ENCODE measurements at places on chromosomes 3 and 15.

GRCh38 chr3:152823781-152824180 is 11.2 kb upstream of the P2RY1 start:
- DNase-seq, result no peak

DNA sequence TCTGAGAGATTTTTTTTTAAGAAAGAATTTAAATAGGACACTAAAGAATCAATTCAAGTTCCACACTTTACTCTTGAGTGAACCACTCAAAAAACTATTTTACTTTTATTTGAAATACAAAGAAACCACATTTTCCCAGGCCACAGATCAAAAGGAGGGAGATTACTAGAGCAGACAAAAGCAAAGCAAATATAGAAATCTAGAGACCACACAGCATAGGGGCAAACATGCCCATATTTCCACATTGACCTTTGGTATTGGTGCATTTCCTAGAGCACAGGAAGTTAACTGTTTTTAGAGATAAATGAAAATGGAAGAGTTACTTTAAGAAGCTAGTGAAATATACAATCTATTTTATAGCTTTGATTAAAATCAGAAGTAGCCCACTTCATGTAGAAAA is 27.5 kb upstream of the ZCWPW2 start:
- no peak for DNase-seq

GRCh38 chr15:90266485-90266884 is 1.0 kb downstream of the NGRN start:
- peak; percentile 32 for DNase-seq

DNA sequence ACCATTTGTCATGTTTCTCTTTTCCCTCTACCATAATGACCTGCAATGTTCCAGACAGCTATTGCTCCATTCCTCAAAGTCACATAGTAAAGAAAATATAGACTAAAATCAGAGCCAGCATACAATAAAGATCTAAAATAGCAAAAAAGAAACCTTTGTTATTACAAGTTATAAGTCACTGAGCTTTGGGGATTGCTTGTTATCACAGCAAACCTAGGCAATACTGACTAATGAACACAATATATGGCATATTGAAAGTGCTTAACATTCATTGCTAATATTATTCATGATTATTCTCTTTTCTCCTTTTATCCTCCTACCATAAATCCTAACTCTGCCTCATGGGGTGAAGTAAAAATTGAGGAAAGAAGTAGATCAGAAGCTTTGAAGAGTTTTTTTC is 27.4 kb upstream of the TIPARP start:
- no peak for DNase-seq

DNA sequence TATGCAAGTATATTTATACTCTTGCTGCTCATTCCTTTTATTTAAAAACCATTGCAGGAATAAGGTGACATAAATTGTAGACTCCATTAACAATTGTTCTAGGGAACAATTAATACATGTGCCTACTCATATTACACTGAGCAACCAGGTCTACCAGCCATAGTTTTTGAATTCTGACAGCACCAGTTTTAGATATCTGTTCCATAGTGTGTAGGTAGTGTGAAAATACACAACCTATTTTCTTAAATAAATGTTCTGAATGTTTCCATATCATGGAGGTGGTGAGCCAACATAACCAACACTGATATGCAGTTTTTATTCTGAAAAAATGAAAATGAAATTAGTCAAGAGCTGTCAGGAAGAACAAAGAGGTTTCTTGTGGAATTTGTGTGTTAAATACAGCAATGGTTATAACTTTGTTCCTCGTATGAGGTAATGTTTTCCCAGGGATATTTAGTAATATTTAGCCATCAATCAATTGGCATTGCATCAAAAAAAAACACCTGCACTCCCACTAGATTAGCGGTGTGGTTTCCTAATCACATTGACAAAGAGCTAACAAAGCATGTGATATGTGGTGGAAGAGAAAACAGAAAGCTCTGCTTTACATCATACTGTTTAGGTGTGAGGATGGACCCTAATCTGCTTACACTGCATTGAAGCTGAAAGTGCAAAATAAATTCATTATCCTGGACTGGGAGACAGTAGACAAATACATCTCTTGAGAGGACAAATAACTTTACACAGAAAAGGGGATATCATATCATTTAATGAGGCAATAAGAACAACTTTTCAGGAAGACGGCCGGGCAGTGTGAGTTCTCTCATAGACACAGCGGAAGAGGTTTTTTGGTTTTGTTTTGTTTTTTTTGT is 369.5 kb upstream of the THBS1 start:
- DNase-seq, result no peak

DNA sequence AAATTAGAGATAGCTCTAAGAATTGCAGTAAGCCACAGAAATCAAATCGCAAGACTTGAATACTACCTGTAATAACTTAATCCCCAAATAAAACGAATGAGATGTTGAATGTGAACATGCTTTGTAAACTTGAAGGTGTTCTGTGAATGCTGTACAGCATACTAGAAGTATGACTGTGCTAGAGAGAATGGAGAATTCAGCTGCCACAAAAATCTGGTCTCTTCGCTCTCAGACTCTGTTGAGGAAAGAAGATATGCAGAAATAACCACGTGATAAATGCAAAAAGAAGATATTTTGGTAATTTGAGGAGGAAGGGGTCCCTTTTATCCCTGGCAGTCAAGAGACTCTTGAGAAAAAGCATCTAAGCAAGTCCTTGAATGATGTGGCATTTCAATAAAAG is 37.3 kb downstream of the ZBTB38 start:
- no peak for DNase-seq

- DNase-seq, result no peak
These were observed 50.2 kb upstream of the TPM1 start for GRCh38 chr15:62992302-62992701.

DNA sequence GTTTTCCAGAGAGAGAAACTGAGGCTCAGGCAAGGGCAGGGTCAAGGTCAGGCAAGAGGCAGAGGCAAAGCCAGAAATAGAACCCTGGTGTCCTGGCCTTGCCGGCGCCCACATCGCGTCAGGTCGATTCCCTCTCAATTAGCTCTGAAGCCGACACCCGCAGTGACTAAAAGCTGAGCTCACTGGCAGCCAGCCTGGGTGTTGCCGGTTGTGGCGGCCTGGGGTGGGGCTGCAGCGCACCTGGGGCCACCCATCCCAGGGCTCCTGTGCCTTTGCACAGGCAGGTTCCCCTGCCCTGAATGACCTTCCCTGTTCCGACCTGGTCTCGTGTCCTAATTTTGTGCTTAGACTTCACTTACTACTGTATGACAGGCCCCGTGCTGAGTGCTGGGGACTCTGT is 6.2 kb downstream of the SEMA3F start:
- DNase-seq, result no peak

- no peak for DNase-seq
These were observed 122.2 kb upstream of the IGF1R start for GRCh38 chr15:98526094-98526493.

GRCh38 chr3:100603469-100603868 is 5.9 kb upstream of the ADGRG7 start:
- peak; percentile 33 for DNase-seq

DNA sequence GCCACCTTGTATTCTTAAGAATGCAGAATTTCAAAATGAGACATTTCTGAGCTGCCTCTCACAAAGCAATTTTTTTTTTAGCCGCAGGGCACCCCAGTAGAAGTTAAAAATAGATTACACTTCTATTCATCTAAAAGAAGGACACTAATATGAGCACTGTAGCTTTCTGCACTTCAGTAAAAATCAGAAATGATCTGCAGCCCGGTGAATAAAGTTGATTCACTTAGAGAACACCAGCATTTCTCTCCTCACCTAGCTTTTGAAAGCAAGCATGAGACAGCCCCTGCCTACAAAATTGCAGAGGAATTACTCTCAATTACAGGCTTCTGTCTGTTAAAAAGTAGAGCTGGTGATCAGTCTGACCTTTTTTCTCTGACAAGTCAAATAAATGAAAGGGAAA is 1062.4 kb downstream of the FHIT start:
- no peak for DNase-seq

DNA sequence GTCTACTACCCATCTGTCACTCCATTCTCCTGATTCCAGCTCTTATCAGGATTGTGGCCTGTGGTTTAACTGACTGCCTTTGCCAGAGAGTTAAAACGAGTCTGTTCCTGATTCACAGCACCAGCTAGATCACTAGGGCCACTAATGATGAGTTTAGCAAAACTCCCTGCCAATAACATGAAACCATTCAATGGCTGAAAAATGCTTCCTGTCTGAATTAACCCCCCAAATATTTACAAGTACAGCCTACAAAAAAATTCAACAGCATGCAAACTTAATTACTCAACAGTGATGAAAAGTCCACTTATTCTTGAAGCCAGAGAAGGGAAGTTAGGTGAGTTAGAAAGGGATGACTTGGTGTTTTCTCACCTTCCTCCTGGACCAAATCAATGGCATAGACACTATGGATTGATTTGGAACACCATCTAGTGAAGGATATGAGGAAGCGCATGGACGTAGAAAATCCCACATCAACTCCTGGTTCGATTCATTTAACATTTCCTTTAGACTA is 141.4 kb downstream of the TGFBR2 start:
- peak; percentile 54 for DNase-seq

- DNase-seq, result no peak
These were observed 9.9 kb upstream of the ARHGEF3 start for GRCh38 chr3:56811546-56812202.

- peak; percentile 70 for DNase-seq
These were observed 9.4 kb upstream of the SEMA3B start for GRCh38 chr3:50259432-50260026.

GRCh38 chr3:196227629-196228493 is 11.5 kb downstream of the SLC51A start:
- DNase-seq, result no peak

DNA sequence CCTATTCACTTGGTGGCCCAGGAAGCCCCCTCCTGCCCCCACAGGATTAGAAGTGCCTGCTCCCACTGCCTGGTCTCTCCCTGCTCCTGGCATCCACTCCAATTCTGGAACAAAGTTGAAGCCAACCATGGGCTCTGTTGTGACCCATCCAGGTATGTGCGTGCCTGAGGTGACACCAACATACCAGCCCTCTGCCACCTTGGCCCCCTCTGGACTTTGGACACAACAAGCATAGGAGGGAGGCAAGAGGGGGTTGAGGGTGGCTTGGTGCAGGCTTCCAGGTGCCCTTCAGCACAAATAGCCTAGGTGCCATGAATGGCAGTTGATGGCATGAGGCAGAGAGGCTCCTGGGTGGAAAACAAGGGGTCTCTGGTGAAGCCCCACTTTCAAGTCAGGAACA is 600.9 kb downstream of the SI start:
- no peak for DNase-seq

DNA sequence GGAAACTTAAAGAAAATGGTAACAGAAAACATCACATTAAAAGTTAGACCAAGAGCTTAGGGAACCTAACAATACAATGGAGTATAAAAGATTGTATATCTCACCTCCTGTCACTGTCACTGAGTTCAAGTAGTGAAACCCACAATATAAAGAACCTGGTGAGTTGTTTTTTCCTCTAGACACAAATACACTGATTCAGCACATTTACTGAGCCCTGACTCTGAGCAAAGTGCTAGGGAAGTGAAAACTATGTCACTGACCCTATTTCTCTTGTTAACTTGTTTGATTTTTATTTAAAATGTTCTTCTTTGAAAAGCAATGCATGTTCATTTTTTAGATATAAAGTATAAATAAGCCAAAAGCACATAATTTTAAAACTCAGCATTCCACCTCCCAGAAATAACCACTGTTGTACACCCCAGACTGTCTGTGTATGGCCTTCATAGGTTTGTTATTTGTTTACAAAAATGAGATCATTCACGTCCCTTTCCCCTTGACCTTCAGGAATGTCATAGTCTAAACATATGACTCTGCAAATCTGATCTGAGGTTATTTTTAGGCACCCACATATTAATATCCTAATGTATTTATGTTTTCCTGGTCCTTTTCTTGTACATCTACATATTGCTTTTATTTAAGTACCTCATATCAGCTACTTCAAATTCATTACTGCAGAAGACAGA is 69.2 kb upstream of the CSTA start:
- peak; percentile 44 for DNase-seq

GRCh38 chr3:12395349-12396012 is 88.8 kb upstream of the TSEN2 start:
- DNase-seq, result no peak

DNA sequence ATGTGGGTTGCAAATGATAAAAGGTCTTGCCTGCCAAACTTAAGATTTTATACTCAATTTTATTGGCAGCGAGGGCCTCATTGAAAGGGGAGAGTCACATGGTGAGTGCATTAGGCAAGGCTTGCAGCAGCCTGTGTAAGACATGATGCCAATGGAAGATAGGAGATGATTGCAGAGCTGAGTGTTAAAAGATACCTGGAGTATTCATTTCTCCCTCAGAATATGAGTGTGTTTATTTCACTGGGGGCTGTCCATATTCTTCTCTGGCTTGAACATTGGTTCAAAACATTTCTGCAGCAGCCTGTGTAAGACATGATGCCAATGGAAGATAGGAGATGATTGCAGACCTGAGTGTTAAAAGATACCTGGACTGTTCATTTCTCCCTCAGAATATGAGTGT is 165.2 kb upstream of the NUDT16 start:
- DNase-seq, result peak; percentile 11

DNA sequence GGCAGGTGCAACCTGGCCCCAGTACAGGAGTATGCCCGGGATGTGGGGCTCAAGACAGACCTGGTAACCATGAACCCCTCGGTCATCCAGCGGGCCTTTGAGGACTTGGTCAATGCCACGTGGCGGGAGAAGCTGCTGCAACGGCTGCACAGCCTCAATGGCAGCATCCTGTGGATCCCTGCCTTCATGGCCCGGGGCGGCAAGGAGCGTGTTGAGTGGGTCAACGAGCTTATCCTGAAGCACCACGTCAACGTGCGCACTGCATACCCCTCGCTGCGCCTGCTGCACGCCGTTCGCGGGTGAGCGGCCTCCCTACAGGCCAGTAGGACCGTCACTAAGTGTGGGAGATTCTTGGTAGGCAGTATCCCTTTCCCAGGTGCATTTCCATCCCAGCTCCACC is 51.0 kb downstream of the ST8SIA2 start:
- no peak for DNase-seq

DNA sequence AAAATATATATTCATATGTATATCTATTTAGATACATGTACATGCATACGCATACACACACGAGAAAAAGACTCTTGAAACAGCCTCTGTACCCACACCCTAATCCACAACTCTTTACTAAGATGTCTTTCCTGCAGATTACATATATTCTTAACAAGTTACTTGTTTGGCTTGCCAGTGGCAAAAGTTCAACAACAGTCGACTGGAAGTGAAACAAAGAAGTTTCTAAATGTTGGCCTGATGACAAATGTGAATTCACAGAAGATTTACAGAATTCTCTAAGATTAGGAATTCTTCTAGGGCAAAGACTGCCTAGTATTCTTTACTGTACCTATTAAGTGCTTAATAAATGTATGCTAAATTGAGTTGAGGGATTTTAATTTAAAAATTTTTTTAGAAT is 116.8 kb downstream of the CDIN1 start:
- peak; percentile 22 for DNase-seq

- DNase-seq, result no peak
These were observed 6.2 kb downstream of the PLCH1 start for GRCh38 chr3:155738580-155739076.
